Hepatic stellate cell (primary cell): ENCODE measurements at places on chromosomes 1 and 21.

DNA sequence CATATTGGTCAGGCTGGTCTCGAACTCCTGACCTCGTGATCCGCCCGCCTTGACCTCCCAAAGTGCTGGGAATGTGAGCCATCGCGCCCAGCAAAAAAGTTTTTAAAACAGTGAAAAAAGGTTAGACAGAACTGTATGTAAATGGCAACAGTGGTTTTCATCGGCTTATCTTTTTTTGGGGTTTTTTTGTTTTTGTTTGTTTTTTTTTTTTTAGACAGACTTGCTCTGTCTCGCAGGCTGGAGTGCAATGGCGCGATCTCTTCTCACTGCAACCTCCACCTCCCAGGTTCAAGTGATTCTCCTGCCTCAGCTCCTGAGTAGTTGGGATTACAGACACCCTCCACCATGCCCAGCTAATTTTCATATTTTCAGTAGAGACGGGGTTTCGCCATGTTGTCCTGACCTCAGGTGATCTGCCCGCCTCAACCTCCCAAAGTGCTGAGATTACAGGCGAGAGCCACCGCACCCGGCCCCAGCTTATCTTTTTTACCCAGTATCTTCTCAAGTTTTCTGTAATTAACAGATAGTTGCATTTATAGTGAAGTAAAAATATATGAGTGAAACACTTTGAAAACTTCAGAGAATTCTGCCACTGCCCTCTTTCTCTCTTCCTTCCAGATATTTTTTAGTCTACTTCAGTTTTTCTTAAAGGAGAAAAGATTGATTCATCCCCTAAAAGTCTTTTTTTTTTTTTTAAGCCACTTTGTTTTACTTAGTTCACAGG, 13.1 kb downstream of the TIMM17A start:
- DNase-seq = no peak

DNA sequence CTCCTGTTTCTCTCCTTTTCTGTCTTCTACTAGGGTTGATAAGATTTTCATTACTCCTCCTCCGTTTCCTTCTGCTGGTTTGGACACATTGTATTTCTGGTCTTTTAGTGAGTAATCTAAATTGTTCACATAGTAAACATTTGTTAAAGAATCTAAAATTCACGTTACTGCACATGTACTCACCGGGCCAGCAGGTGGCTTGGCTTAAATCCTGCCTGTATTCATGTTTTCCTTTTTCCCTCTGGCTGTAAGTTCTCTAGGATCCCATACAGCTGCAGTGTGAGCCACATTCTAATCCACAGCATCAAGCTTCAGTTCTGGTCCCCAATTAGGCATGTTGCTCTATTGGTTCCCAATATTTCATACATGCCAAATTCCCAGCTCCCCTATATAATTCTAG, 958.3 kb downstream of the ADGRL2 start:
- no peak for DNase-seq

DNA sequence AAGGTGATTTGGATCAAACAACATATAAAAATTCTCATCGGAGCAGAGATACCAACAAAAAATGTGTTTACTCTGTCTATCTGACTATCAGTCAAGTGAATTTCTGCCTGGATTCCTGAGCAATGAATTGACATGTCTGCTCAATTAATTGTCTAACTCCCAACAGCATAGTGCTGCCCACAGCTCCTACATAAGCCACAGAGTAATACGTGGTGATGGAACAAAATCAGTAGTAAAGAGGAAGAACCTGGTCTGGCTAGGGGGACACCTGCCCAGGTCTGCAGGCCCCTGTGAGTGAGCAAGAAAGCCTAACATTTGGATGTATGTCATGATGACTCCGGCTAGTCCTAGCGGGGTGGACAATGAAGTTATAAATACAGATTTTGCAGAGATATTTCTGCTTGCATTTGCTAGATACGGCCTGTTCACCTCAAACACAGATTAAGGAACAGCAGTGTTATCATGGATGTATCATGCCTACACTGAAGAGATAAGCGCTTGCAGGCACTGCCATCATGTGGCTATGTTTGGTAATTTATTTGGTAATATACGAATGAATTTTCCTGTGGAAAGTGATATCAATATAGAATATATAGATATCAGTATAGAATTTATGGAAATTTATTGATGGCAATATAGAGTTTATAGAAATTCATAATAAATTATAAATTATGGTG, 69.6 kb upstream of the LRRC8B start:
- peak; percentile 25 for DNase-seq

DNA sequence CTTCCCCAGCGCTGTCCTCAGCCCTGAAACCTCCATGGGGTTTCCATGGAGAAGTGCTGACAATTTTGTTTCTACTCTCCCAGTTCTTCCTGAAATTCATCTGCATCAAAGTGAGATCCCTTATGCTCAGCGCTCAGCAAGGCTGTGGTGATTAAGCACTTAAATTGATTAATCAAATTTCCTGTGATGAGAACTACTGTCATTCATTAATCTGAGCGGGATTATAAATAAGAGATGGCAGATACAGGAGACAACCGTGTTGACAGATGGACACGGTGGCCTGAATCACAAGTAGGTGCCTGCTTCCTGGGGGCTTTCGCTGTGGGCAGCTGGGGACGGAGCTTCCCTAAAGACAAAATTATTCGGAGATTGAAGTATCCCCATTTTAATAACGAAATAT, 329.1 kb upstream of the VAMP3 start:
- DNase-seq = no peak
